ENCODE measurements at places on chromosomes 7 and 10.

GRCh38 chr10:45471059-45471458, 97.0 kb downstream of the ALOX5 start:
- DNase-seq: no peak

DNA sequence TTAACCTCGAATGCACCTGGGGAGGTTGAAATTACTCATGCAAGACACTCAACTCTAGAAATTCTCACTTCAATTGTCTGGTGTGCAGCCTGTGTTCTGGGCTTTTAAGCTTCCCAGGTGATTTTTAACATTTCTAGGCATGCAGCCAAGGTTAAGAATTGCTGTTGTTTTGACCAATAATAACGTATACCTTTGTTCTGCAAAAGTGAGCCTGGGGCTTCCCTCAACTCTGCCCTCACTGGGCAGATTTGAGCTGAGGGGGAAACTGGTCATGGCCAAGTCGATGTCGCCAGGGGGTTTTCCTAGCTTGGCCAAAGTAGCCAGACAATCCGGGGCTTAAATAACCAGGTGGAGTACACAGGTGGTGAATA, 568 bp downstream of the PRSS2 start:
- no peak for DNase-seq

DNA sequence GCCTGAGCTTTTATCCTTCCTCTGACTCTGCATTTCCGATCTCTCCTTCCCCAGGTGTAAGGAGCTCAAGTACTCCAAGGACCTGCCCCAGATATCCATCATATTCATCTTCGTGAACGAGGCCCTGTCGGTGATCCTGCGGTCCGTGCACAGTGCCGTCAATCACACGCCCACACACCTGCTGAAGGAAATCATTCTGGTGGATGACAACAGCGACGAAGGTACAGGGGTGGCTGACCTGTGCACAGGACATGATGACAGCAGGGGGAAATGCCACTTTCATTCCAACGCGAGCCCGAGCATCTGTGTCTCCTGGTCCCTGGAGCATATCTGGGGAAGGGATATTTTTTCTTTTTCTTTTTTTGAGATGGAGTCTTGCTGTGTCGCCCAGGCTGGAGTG, 256.2 kb downstream of the GALNT17 start:
- no peak for DNase-seq

DNA sequence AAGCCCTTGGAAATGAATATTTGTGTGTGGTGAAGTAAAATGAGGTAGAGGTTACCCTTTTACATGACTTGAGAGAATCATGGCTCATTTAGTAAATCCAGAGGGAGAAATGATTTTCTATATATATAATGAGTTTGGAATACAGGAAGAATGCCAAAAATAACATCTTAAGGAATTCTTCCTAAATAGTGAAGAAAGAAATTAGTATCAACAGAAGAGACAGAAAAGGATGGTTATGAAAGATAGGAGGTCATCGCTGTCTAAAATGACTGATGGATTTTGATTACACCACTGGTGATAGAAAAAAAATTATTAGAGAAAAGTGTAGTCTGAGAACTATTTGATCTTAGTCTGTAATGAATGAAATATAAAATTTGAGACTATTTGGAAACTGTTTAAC, 283.0 kb downstream of the ADK start:
- DNase-seq: no peak

- DNase-seq: no peak
Observed at GRCh38 chr7:137626469-137627067, 220.2 kb downstream of the DGKI start.

- no peak for DNase-seq
Observed at GRCh38 chr10:122243550-122243949, 27.5 kb upstream of the BTBD16 start.

DNA sequence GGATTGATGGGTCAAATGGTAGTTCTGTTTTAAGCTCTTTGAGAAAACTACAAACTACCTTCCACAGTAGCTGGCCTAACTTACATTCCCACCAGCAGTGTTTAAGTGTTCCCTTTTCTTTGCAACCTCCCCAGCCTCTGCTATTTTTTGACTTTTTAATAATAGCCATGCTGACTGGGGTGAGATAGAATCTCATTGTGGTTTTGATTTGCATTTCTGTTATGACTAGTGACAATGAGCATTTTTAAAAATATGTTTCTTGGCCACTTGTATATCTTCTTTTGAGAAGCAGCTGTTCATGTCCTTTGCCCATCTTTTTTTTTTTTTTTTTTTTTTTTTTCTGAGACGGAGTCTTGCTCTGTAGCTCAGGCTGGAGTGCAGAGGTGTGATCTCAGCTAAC, 155.2 kb upstream of the BMPER start:
- no peak for DNase-seq

- no peak for DNase-seq
Observed at GRCh38 chr7:43164757-43165156, 52.3 kb downstream of the HECW1 start.

DNA sequence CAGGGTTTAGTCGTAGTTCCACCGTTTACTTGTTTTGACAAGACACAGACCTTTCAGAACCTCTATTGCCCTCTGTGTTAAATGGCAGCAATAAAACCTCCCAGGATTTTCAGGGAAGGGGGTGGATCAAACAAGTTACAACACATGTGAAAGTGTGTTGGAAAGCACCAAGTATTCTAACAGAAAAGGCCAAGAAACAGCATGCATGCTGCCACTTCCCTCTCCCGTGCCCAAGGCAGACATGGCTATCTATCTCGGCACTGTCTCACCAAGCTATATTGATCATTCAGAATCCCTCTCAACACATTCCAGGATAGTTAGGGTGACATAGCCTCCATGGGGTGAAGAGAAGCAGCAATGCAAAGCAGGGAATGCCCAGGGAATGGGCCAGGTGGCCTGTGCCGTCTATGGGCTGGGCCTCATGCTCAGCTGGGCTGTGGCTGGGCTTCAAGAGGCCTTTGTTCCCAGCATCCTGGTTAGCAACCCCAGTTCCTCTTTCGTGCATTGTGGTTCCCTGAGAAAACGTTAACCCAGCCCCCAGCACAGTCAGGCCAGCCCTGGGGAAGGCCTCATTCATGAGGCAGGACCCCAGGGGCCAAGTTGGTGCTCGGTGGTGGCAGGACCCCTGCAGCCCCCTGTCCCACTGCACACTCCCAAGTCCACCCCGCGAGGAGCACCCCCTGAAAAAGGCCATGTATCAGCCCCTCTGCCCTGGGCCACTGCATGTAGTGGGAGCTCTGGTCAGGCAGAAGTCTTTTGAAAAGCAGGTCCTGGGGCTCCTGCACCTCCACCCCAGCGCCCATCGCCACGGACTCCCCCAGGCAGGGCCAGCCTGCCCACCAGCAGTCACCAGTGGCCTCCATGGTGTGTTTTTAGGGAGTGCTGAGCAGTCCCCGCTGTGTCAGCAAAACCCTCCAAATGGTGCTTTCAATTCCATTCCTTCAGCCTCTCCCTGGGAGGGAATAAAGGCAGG, 25.5 kb downstream of the VSIR start:
- DNase-seq: no peak

- DNase-seq: no peak
Observed at GRCh38 chr10:50857579-50857978, 27.8 kb downstream of the A1CF start.

DNA sequence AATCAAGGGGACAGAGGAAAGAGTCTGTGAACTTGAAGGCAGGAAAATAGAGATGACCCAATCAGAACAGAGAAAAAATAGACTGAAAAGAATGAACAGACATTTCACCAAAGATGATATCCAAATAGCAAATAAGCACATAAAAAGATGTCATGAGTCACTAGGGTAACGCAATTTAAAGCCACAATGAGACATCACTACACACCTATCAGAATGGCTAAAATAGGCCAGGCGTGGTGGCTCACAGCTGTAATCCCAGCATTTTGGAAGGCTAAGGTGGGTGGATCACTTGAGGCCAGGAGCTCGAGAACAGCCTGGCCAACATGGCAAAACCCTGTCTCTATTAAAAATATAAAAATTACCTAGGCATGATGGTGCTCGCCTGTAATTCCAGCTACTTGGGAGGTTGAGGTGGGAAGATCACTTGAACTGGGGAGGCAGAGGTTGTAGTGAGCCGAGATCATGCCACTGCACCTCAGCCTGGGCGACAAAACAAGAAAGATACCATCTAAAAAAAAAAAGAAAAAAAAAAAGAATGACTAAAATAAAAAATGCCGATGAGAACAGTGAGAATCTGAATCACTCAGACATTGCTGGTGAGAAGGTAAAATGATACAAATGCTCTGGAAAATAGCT, 100.9 kb downstream of the LHPP start:
- DNase-seq: no peak

- DNase-seq: no peak
Observed at GRCh38 chr7:24830440-24831050, 73.3 kb upstream of the GSDME start.

- no peak for DNase-seq
Observed at GRCh38 chr10:103504181-103504783, 10.8 kb downstream of the NEURL1 start.

DNA sequence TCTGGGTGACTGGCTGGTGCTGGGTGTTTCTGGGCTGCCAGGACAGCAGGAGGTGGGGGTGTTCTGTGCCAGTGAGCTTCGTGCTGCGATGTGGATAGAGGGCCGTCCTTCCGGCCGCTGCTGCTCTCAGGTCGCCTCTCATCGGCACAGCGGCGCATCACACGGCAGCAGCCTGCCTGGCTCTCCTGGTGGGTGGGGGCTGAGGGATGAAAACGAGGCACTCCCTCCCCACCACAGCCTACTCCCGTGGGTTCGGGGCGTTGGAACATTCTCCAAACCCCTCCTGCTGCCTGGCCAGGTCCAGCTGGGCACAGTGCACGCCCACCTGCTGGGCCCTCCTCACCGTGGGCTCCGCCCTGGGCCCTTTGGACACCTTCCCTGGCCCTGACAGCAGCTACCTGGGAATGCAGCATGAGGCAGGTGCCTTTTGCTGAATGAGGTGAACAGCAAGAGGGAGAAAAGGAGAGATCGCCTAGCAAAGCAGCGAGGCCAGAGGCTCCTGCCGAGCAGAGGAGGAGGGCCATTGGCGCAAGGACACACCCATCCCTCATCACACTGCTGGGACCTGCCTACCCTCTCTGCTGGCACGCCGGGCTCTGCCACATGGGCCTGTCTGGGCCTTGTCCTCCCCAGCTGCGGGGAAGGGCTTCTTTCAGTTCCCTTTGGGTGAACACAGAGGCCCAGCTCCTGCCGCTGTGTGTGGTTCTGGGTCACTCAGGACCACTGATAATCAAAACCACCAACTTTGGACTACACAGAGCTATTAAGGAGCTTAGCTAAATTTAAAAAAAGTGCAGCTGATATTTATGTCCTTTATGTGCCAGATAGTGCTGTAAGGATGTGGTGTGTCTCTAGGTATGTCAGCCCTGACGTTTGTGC, 33.4 kb downstream of the INPP5A start:
- DNase-seq: no peak

- DNase-seq: no peak
Observed at GRCh38 chr10:13712837-13713581, 126.2 kb downstream of the PRPF18 start.

DNA sequence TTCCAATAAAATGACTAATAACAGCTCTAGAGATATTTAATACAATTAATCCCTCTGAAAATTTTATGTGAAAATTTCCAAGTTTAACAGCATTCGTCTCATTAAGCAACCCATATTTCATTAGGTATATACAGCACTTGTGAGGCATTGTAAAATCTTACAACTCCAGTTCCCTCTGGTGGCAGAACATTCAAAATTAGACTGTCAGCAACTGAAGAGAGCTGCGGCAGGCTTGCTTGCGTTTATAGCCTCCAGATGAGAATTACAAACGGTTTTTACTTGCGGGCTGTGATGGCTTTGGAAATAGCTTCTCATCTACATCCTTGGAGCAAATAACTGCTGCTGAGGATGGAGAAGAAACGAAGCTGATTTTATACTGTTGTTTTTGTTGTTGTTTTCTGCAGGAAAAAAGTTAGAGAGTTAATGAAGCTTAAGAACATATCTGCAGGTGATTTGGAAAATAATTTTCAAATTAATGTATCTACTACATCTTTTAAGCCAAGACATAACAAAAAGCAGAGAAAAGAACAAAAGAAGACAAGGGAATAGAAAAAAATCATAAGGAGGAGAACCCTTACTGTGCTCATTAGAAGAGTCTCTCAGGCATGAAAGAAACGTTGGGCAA, 171.3 kb downstream of the MAGI2 start:
- DNase-seq: no peak

DNA sequence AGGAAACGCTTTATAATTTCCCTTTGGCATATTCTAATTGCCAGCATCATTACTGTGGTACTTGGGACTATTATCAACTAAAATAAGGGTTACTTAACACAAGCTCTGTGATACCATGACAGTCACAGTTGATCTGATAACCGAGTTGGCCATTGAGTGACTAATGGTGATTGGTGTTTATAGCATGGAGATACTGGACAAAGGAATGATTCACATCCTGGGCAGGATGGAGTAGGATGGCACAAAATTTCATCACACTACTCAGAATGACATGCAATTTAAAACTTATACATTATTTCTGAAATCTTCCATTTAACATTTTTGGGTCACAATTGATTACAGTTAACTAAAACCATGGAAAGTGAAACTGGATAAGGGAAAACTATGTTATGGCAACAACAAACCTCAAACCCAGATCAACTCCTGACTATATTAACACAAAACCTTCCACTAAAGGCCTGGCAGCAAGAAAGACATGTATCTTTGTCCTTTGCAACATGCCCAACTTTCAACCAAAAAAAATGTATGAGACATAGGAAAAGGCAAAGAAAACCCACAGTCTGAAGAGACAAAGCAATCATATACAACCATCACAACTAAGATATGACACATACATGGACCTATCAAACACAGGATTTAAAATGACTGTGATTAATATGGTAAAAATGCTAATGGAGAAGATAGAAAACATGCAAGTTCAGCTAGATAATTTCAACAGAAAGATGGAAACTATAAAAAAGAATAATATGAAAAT, 208.5 kb upstream of the NRP1 start:
- no peak for DNase-seq

DNA sequence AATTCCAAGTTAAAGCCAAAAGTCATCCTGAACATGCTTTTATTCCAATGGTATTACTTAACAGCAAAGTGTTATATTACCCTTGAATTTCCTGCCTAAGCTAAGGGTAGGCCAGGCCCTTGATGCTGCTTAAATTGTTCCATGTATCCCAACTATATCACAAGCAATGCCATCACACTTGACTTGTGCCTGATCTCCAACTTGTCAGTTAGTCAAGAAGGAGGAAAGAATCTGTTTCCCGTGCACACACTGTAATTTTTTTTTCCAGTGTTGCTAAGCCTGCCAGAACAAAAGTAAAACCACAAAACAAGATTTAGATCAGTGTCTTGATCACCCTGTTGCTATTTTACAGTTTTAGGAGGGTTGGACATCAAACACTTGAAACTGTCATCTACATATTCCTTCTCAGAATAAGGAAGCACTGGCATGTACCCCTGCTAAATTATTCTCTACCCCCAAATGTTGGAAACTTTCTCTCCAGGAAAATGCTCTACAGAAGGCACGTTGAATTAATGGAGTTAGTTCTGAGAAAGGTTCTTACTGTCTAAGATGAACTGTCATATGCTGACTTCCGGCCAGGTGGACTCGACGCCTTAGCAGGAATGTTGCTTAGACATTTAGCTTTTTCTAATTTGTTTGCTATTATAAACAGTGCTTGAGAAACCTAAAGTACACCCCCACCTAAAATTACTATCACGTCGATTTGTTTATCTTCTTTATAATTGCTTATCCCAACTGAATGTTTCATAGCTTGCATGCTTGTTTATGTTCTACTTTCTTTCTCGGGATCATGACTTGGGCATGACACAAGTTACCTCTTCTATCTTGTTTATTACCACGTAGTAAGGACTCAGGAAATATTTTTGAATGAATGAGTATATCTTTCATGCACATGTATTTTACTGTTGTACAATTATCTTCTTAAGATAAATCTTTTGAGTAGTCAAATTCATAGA, 105.5 kb upstream of the ZNF438 start:
- DNase-seq: no peak

GRCh38 chr10:29083096-29083495, 205.8 kb upstream of the LYZL1 start:
- no peak for DNase-seq
